ENCODE measurements at places on chromosomes 7 and 10. TPM values are rescaled to one million over a fixed set of nuclear protein-coding genes. Genes with fewer than 3 reads are reported as not detected.

DNA sequence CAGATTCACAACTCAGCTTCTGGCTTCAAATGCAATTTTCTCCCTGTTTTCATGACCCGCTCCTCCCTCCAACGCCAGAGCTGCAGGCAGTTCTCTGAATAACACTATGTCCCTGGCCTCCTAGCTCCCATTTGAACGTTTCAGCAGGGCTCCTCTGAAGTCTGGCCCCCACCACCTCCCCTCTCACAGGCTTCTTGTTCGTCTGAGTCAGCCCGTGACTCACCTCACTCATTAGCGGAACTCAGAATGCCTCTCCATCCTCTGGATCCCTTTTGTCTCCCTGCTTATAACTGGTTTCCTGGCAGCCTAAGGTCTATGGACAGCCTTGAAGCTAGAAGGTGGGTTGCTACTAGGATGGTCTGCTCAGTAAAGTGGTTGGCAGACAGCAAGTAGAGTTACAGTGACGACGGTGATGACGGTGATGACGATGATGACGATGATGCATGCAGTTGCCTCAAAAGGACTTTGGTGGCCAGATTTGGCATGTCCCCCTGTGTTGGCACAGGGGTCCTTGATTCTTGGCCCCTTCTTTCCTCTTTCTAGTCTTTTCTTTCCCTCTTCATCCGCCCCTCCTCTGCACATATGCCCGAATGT lies 83.3 kb upstream of the MKLN1 start:
- DNase-seq = no peak

The PPIF gene
- 17.4 TPM for total RNA-seq

DNA sequence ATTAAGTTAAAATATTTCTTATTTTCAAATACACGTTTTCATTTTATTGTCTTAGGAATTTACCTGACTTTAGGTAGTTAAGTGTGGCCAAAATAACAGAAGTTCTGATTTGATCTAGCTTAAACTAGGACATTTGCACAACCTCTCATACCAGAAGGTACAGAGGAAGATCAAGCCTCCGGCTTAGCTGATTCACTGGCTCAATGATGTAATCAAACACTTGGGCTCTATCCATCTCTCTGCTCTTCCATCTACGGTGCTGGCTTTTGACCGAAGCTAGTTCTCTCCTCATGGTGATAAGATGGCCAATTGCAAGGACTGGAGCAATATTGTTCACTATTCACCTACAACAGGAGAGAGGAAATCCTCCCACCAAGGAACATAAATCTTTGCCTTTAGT lies 12.2 kb upstream of the HYCC1 start:
- DNase-seq = no peak

GRCh38 chr7:47991741-47992311 lies 12.4 kb upstream of the HUS1 start:
- DNase-seq = no peak

The SYT15B gene
- 1.8 TPM for total RNA-seq

DNA sequence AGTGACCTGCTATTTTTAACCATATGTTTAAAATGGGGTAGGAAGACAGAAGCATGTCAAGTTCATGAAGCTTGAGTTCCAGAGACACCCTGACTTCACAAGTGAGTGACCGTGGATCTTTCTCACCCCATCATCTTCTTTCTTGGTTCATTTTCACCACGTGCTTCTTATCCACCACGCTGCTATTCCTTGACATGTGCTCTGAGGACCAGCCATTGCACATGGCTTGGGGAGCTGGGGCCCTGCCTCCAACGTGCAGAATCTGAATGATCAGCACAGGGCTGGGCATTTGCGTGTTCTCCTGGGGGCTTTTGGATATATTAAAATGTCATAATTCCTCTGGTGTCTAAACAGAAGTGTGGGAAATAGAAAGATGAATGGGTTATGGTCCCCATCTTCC lies 25.0 kb upstream of the GTPBP4 start:
- no peak for DNase-seq

DNA sequence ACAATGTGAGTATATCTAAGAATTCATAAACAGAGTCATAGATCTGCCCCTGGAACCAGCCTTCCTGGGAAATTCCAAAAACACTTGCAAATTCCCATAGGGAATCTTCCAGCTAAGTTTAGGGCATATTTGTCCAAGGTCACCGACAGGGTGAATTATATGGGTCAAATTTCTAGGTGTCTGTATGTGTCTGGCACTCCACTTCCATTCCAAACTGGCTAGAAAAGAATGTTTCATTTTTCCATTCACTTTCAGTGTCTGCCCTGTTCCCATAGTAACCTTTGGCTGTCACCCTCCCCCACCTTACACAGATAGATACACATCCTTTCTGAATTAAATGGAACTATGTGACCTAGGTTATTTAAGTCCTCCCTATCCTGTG lies 230.9 kb downstream of the CREB5 start:
- DNase-seq = no peak

DNA sequence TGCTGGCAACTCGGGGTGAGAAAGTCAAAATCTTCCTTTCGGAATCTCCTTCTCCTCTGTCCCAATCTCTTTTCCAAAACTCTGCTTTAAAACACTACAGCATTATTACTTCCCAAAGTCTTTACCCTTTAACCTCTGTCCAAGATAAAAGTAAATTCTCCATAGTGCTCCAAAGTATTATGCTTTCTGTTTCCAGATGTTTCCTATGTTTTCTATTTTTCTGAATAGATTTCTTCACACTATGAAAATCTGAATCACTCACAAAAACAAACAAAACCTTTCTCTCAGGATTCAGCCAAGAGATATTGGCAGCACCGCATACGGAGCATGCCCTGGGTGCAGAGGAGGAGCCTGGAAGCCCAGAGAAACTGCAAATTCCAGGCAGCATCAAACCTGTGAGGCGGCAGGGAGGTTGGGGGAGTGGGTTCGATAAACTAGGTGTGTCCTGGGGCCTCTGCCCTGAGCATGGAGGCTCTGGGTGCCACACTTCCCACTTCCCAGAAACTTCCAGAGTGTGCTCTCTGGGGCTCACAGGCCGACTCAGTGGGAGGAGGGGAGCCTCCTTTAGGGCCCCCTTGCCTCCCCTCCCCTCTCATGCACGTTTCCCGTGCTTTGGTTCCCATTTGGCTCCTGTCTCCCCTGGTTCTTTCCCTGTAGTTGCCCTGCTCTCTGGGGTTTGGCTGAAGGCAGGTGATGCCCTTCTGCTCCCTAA lies 35.6 kb downstream of the VIPR2 start:
- no peak for DNase-seq

GRCh38 chr10:86393862-86394455 lies 27.4 kb upstream of the GRID1 start:
- no peak for DNase-seq

The TYW1B gene
- 4.9 TPM for total RNA-seq

DNA sequence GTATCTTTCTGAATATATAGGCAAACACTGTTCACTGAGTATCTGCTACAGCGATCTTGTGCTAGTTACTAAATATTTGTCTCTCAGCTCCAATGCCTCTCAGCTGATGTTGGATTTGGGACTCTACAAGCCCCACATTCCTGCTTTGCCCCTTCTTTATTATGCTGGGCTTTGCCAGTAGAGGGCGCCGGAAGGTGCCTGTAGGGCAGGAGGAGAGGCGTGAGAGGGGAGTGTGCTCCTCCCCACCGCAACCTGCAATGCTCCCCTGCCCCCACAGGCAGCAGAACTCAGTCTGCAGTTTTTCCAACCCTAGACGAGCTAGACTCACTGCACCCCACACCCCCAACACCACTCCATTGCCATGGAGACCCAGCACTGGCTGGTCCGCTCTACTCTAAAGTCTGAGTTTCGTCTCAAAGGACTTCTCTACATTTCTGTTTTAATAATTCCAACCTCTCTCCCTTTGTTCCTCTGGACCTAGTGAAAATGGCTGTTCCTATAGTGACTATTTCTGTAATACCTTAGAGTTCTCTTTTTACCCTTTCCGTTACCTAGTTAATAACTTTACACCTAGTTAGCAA lies 337.6 kb downstream of the CCSER2 start:
- no peak for DNase-seq

The KIAA1549 gene
- total RNA-seq = 4.6 TPM

DNA sequence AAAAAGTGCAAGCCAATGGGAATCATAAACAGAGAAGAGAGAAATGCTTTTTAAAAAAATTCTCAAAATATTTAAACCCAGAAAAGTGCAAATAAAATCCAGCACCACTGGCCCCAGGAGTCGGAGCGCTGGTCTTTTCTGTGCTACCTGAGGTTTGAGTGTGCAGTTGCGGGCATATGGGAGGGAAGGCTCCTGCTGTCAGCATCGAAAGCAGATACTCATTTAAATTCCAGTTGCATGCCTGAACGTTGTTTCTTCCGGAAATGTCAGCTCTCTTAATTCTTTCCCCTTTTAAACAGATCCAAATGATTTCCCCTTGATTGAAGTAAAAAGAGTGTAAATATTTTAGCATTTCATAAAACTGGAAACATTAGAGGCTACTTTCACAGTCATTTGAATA lies 240.5 kb upstream of the GPR26 start:
- no peak for DNase-seq

- DNase-seq = no peak
These were observed 93.6 kb upstream of the WNT16 start for GRCh38 chr7:121235201-121235600.

DNA sequence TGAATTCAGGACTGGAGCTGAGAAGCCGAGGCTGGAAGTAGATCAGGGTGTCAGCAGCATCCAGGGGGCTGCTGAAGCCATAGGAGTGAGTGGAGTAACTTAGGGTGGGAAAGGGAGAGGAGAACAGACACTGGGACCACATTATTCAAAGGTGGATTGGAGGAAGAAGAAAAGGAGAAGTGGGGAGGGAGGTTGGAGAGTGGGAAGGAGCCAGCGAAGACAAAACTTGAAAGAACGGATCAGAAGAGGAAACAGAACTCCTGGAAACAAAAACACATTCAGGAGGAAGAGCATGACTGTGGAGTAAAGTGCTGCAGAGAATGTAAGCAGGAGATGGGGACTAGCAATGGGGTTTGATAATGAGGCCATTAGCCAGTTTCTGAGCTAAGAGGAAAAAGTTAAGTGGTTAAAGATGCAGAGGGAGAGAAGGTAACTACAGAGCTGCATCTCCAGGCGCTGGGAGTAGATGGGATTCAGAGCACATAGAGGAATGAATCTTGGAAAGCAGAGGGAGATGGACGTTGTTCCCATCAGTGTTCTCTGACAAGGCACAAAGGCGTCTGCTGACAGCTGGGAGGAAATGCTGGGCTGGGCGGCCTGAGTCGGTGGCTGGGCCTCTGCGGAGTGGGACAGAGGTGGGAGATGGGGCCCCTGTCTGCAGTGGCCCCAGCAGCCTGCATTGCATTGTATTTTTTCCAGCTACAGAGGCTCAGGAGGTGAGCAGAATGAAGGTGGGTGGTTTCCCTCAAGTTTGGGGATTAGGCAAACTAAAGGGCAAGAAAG lies 63.1 kb upstream of the LEP start:
- DNase-seq = no peak

- DNase-seq = no peak
These were observed 637.7 kb downstream of the ZNF716 start for GRCh38 chr7:58087536-58088190.

DNA sequence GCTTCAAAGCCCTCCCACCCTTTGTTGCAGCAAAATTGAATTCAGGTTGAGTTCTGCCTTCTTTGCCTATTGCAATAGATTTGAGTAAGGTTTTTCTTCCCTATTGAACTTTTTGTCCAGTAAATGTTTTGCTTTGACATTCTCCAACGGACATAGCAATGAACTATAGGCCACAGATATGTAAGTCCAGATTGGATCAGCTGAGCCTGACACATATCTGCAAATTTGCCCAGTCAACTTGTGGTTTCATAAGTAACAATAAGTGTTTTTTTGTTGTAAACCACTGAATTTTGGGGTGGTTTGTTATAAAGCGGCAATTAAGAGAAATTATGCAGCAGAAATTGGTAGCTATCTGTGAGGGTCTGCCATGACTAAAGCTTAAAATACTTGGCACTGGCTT lies 332.1 kb upstream of the SORCS1 start:
- DNase-seq = no peak

- no peak for DNase-seq
These were observed 20.3 kb downstream of the NCAPG2 start for GRCh38 chr7:158684329-158684728.

All from urinary bladder (tissue), 4 donors.